Upper lobe of left lung (tissue), 6 donors: ENCODE measurements at places on chromosomes 5 and 9. TPM values are rescaled to one million over a fixed set of nuclear protein-coding genes. Genes with fewer than 3 reads are reported as not detected.

GRCh38 chr5:64759960-64760660 lies 8.4 kb downstream of the SREK1IP1 start:
- peaks cover 6% of the 10 kb centered on the region for H3K4me1 ChIP-seq
- no peak overlapping the region for H3K4me3 ChIP-seq
- no peak overlapping the region for H3K27ac ChIP-seq
- no peaks in the 10 kb centered on the region for H3K27me3 ChIP-seq
- no peaks in the 10 kb centered on the region for H3K36me3 ChIP-seq

MARCOL gene
- not detected for total RNA-seq

C1QTNF2 gene
- total RNA-seq: 0.39 TPM

GRCh38 chr5:53893626-53894025 lies 333.2 kb downstream of the NDUFS4 start:
- no peaks in the 10 kb centered on the region for H3K36me3 ChIP-seq
- H3K27me3 ChIP-seq: no peaks in the 10 kb centered on the region
- no peak overlapping the region for H3K27ac ChIP-seq
- DNase-seq: no peak
- H3K4me3 ChIP-seq: no peak overlapping the region
- H3K4me1 ChIP-seq: no peaks in the 10 kb centered on the region

- no peaks in the 10 kb centered on the region for H3K27me3 ChIP-seq
- DNase-seq: no peak
- no peaks in the 10 kb centered on the region for H3K4me1 ChIP-seq
- no peak overlapping the region for H3K4me3 ChIP-seq
- H3K36me3 ChIP-seq: no peaks in the 10 kb centered on the region
Observed at GRCh38 chr9:70795841-70796240, 325.6 kb downstream of the TRPM3 start.

GRCh38 chr5:884345-885126 lies 8.1 kb downstream of the BRD9 start:
- no peaks in the 10 kb centered on the region for H3K27me3 ChIP-seq
- no peak overlapping the region for H3K27ac ChIP-seq
- no peak for DNase-seq
- no peaks in the 10 kb centered on the region for H3K4me1 ChIP-seq
- peaks cover 91% of the 10 kb centered on the region for H3K36me3 ChIP-seq

EIF4E1B gene
- not detected for total RNA-seq

DNA sequence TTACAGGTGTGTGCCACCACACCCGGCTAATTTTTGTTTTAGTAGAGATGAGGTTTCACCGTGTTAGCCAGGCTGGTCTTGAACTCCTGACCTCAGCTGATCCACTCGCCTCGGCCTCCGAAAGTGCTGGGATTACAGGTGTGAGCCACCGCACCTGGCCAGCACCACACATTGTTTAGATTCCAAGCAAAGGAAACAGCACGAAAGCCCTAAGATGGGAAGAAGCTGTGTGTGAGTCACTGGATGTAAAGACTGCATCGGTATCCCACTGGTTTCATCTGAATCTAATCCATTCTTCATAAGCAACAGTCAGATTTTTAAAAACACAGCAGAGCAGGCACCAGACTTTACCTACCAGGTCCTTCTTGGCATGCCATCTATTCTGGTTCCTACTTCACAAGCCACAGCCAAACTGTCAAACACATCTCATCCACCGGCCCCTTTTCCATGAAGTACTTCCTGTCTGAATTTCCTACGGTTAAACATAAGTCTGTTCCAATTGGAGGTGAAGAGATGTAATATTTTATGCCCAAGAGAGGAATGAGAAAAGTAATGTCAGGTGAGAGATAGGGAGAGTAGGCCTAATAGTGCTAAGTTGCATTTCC lies 17.4 kb downstream of the UBTD2 start:
- no peak overlapping the region for H3K4me3 ChIP-seq
- no peaks in the 10 kb centered on the region for H3K36me3 ChIP-seq
- peak overlapping the region; percentile 22 for H3K27ac ChIP-seq
- no peak for DNase-seq

ADGRD2 gene
- total RNA-seq: not detected

GRCh38 chr5:133387091-133387490 lies 225.2 kb downstream of the FSTL4 start:
- no peak for DNase-seq
- H3K4me3 ChIP-seq: no peak overlapping the region
- H3K4me1 ChIP-seq: no peaks in the 10 kb centered on the region
- no peaks in the 10 kb centered on the region for H3K27me3 ChIP-seq
- no peak overlapping the region for H3K27ac ChIP-seq
- H3K36me3 ChIP-seq: no peaks in the 10 kb centered on the region

PAEP gene
- total RNA-seq: not detected

DNA sequence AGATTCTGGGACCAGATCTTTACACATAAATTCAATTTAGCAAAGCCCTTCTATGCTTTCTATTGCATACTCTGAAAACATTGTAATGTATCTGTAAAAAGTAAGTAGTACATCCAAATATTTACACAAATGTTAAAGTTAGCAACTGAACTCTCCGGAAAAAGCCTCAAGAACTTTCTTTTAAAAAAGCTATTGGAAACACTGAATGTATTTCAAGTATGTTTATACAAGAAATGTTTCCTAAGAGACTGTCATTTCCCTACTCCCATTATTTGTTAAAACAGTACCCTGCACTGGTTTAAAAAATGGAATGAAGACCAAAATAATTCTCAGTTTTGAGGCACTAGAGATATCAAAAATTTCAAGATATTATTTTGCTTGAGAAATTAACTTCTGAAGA lies 44.8 kb upstream of the TRIM36 start:
- peaks cover 5% of the 10 kb centered on the region for H3K36me3 ChIP-seq
- H3K4me1 ChIP-seq: no peaks in the 10 kb centered on the region
- no peak overlapping the region for H3K27ac ChIP-seq
- H3K4me3 ChIP-seq: no peak overlapping the region

DNA sequence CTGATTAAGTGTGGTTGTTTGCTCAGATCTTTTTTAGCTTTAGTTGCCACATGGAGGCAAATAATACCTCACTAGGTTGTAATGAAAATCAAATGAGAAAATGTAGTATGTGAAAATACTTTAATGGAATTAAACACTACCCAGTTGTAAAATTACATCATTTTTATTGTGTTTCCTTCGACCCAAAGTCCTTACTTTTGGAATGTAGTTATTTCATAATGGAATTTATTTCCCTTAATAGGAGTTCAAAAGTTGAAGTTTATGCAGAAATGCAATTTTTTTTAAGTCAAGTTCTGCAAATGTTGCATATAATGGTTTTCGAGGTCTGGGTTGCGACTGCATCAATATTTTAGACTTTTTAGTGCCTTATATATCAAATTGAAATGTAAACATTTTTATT lies 31.0 kb downstream of the TNPO1 start:
- no peak overlapping the region for H3K4me3 ChIP-seq
- DNase-seq: no peak
- peaks cover 48% of the 10 kb centered on the region for H3K4me1 ChIP-seq
- no peaks in the 10 kb centered on the region for H3K27me3 ChIP-seq

PTGER4 gene
- 33.9 TPM for total RNA-seq

DNA sequence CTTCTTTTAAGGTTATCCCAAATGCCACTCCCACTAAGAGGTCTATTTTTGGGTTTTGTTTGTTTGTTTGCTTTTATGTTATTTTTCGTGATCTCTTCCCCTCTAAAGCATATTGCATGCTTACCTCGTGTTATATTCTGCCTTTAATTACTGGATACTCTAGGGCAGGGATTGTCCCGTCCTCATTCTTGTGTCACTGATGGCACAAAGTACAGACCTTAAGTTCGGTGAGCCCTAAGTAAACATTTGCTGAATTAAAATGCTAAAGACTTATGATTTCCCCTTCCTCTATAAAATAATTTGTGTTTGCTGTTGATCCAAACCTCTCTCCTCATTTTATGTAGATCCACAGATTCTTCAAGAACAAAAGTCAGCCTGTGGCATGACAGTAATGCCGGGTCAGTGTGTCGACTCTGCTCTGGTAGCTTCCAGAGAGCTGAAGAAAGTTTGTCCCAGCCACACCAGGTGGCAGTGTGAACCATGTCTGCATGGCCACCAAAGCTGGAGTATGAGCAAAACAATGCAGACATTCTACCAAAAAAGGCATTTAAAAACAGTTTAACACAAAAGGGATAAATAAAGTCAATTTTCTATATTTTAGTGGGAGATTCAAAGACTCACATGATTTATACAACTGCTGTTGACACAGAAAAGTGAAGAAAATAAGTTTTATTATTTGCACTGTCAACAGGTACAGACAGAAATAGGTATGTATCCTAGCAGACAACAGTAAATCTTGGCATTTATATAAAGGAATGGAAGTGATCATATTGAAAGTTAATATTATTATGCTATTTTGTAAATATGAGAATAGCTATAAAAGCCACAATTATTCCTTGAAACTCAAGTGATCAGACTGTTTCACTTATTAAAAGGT lies 17.9 kb upstream of the POC5 start:
- no peaks in the 10 kb centered on the region for H3K27me3 ChIP-seq
- peak; percentile 26 for DNase-seq
- H3K27ac ChIP-seq: no peak overlapping the region

DNA sequence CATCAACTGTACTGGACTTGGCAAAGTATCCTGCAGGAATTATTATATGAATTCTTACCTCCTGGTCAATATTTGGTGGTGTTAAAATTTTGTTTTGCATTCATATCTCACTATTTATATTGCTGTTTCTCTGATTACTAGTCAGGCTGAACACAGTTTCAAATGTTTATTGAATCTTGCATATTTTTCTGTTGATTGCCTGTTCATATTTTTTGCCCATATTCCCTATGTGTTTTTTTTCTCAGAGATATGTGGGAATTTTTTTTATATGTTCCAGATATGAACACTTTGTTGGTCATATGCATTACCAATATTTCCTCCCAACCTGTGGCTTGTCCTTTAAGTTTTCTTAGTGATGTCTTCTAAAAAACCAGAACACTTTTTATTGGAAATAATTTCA lies 148.9 kb upstream of the GRHPR start:
- H3K4me3 ChIP-seq: no peak overlapping the region
- no peaks in the 10 kb centered on the region for H3K36me3 ChIP-seq
- no peaks in the 10 kb centered on the region for H3K27me3 ChIP-seq
- no peaks in the 10 kb centered on the region for H3K4me1 ChIP-seq
- DNase-seq: no peak
- H3K27ac ChIP-seq: no peak overlapping the region

DNA sequence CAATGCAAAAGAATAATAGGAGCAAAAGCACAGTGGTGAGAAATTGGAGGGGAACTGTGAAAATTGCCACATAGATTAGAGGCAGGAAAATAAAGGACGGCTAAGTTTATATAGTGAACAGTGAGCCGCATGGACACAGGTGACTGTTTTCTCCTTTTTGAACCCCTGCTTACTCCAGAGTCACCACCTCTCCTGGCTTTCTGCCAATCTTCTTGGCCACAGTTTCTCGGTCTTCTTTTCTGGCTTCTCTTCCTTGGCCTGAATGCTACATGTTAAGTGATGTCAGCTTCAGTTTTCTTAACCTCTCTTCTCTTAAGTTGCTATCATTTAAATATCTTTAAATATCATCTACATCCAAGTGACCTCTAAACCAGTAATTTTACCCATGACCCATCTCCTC lies 47.3 kb upstream of the CDKN2B start:
- no peak overlapping the region for H3K27ac ChIP-seq
- no peak overlapping the region for H3K4me3 ChIP-seq
- no peak for DNase-seq
- H3K4me1 ChIP-seq: no peaks in the 10 kb centered on the region
- H3K36me3 ChIP-seq: no peaks in the 10 kb centered on the region
- H3K27me3 ChIP-seq: no peaks in the 10 kb centered on the region

DNA sequence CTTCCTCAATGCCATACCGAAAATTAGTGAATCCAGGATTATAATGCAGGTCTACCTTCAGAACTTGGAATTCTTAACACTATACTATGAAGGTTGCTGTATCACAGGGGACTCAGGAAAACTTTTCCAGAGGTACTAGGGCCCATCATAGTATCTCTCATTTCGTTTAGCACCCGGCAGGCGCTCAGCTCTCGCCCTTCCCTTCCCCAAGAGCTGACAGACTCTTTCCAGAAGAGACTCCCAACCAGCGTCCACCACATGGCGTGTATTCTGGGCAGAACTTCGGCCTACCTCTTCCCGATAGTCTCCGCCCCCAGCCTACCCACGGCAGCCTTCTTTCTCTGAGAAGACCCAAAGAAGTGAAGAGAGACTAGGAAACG lies 271 bp downstream of the NOL8 start:
- H3K27ac ChIP-seq: peak overlapping the region; percentile 97
- H3K27me3 ChIP-seq: no peaks in the 10 kb centered on the region
- H3K36me3 ChIP-seq: no peaks in the 10 kb centered on the region
- peak overlapping the region; percentile 79 for H3K4me3 ChIP-seq
- DNase-seq: no peak

DNA sequence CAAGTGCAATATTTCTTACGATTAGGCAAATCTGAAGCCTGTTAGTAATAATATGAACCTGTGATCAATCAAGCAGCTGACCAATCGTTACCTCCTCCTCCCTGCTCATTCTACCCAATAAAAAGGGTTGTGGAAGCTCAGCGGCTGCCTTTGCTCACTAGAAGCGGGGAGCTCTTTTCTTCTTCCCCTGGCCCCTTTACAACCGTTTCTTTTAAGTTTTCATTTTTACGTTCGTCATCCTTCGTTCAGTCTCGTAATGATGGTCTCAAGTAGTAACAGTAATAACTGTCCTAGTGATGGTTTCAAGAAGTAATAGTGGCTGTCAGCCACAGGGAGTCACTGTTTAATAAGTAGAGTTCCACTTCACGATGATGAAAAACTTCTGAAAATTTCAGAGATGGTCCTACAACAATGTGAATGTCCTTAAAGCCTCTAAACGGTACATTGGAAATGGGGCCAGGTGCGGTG lies 6.2 kb downstream of the UGT3A2 start:
- DNase-seq: no peak
- no peak overlapping the region for H3K4me3 ChIP-seq
- no peaks in the 10 kb centered on the region for H3K27me3 ChIP-seq
- H3K36me3 ChIP-seq: no peaks in the 10 kb centered on the region
- H3K4me1 ChIP-seq: peaks cover 4% of the 10 kb centered on the region

DNA sequence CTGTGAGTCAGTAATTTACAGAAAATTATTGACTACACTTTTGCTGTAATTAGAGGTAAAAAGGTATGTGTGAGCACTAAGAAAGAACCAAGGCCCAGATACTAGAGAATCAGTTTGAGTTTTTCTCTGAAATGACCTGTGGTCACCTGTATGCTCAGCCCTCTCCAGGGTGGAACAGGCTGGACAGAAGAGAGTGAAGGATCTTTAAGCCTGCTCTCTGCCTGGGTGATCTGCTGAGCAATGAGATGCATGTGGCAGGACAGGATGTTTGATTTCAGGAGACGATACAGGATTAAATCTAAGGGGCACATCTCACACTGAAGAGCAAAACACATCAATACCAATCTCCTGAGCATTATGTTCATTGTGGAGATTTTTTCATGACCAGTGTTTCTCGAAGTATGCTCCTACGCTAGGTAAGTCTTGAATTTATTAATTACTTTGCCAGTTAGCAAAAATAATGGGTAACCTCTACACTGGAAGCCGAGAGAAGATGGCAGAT lies 25.5 kb downstream of the HMGCR start:
- no peak overlapping the region for H3K27ac ChIP-seq
- no peaks in the 10 kb centered on the region for H3K27me3 ChIP-seq
- H3K4me3 ChIP-seq: no peak overlapping the region
